Kidney (tissue), 22 donors: ENCODE measurements at places on chromosomes 7 and 10. TPM values are rescaled to one million over a fixed set of nuclear protein-coding genes. Genes with fewer than 3 reads are reported as not detected.

Gene GPR85
- total RNA-seq = 0.31 TPM

Gene NODAL
- total RNA-seq = not detected

Gene TLX1
- not detected for total RNA-seq

Gene LIPJ
- total RNA-seq = not detected

Gene ELMO1
- 35.4 TPM for total RNA-seq

Gene DBNL
- total RNA-seq = 103 TPM

Gene SPDYE9
- total RNA-seq = not detected

Gene PALD1
- 14.4 TPM for total RNA-seq

Gene TAS2R16
- total RNA-seq = not detected

Gene ESYT2
- total RNA-seq = 95.8 TPM

Gene PAX4
- not detected for total RNA-seq

Gene PDLIM1
- 148 TPM for total RNA-seq

Gene UPK3BL2
- total RNA-seq = 21.6 TPM

Gene GCK
- total RNA-seq = 0.25 TPM

Gene KNDC1
- total RNA-seq = 8.7 TPM

Gene ACTL6B
- not detected for total RNA-seq

Gene RNF133
- 1.3 TPM for total RNA-seq

Gene CALML3
- not detected for total RNA-seq
